ENCODE measurements at places on chromosomes 3 and 15. TPM values are rescaled to one million over a fixed set of nuclear protein-coding genes. Genes with fewer than 3 reads are reported as not detected.
A peak's percentile ranks its signal among the peaks of the same experiment; 100 is the strongest.

- peak; percentile 57 for DNase-seq
These were observed 965 bp downstream of the FLNB start for GRCh38 chr3:58009026-58009748.

The KIF7 gene
- total RNA-seq, result not detected

The CALML4 gene
- total RNA-seq, result 7.0 TPM

DNA sequence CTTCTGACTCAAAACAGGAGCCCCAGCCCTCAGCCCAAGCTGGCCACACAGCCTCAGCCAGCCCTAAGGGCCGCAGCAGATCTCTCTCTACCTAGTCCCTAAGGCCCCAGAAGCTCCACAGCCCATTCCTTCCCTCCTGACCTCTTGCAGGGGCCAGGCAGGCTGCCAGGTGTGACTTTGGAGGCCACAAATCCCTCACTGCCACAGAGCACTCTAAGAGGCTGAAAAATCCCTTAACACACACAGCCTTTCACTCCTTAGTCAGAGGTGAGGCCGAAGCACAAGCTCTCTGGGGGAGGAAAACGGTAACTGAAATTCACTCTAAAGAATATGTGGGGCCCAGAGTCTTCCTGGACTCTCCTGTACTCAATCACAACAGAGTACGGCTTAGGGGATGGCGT is 23.3 kb downstream of the LRRC2 start:
- no peak for DNase-seq

GRCh38 chr3:71130471-71131374 is 452.8 kb downstream of the FOXP1 start:
- DNase-seq, result peak; percentile 81

- DNase-seq, result no peak
These were observed 45.4 kb downstream of the SLC6A1 start for GRCh38 chr3:11037976-11038375.

GRCh38 chr15:77097248-77097721 is 26.4 kb upstream of the TSPAN3 start:
- DNase-seq, result no peak

GRCh38 chr15:60782316-60782715 is 303.4 kb upstream of the ICE2 start:
- DNase-seq, result no peak

The C3orf22 gene
- total RNA-seq, result not detected

DNA sequence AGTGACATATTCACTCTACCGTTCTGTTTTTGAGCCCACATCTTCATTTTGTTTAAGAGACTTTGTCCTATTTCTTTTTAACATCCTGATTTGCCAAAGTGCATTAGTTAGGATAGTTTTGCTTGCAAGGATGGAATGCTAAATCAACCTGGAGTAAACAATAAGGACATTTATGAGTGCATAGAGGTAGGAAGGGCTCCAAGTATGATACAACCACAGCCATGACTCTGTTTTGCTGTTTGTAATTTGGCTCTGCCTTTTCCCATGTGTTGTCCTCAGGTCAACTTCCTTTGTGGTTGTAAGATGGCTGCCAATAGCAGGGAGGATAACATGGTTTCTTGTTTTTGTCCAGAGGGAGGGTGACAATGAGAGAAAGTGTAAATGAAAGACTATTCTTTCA is 66.4 kb upstream of the GOLIM4 start:
- no peak for DNase-seq

The LCTL gene
- not detected for total RNA-seq

GRCh38 chr3:176193032-176193730 is 1004.1 kb downstream of the TBL1XR1 start:
- DNase-seq, result no peak

The SEC22A gene
- 46.3 TPM for total RNA-seq

DNA sequence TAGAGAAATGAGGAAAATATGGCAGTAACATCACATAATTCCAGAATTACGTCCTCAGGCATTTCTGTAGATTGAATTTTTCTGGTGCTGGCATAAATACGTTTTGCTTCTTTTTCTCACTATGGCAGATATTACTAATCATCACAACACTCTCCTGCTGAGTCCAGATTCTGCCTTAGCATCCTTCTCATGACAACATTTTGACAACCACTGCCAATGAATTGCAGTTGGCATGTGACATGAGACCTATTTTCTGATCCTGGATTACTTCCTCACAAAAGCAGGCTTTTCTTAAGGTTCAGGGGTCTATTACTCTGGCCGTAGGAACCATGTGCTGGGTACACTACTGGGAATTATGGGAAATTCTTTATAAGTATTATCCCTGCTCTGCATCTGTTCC is 22.5 kb upstream of the ARL6 start:
- no peak for DNase-seq

The CA12 gene
- total RNA-seq, result not detected

GRCh38 chr15:31494786-31495185 is 168.2 kb downstream of the KLF13 start:
- no peak for DNase-seq

DNA sequence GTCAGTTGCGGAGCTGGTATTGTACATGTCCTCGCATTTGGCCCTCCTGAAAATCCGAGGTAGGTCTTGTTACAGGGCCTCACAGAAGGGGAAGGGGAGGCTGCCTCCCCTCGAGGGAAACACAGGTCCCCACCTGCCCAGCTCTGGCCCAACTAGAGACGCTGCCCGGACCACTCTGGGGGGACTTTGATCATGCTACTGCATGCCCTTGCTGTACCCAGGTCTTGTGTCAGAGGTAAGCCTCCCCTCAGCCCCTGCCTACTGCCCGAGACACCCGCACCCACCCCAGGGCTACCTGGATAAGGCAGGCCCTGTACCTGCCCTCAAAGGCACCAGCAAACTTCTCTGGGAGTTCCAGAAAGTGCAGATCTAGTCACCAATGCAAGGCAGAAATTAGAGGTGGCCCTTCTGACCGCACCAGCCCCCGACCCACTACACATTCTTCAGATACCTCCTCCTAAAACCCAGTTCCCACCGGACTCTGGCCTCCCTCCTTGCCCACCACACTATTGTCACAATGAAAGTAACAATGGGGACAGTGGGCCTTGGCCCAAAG is 981 bp upstream of the SCAP start:
- DNase-seq, result no peak

The PSTPIP1 gene
- 40.4 TPM for total RNA-seq

DNA sequence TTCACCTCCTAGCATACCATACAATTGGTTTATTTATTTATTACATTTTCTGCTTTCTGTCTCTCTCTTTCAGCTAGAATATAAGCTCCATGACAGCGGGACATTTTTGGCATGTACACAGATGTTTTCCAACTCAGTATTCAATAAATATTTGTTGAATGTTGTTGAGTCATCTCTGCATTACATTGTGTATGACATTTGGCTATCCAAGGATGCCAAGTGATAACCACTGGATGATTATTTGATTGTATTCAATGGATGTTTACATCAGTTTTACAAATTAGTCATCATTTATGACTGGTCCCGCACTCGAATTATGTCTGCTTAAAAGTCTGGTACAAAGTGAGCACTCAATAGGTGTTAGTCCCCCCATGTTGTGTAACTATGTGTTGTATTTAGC is 49.5 kb upstream of the STXBP5L start:
- DNase-seq, result no peak

The C3orf49 gene
- not detected for total RNA-seq

The CATSPER2 gene
- total RNA-seq, result 5.1 TPM

GRCh38 chr3:30904996-30905395 is 10.5 kb upstream of the GADL1 start:
- DNase-seq, result no peak

DNA sequence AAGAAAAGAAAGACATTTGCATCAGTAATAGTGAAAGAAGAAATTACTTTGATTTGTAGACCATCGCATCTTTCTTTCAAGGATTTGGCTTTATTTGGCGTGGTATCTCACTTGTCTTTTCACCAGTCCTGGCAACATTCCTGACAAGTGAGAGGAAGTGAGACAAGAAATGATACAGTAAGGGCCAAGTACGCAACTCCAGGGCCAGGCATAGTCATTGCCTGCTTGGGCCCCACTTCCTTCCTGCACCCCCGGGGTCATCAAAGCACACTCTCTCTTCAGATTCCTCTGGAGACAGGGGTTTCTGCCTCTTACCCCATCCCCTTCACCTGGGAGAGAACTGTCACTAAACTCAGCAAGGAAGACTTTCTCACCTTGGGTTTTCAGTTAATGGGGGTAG is 55.1 kb downstream of the CD47 start:
- DNase-seq, result no peak

DNA sequence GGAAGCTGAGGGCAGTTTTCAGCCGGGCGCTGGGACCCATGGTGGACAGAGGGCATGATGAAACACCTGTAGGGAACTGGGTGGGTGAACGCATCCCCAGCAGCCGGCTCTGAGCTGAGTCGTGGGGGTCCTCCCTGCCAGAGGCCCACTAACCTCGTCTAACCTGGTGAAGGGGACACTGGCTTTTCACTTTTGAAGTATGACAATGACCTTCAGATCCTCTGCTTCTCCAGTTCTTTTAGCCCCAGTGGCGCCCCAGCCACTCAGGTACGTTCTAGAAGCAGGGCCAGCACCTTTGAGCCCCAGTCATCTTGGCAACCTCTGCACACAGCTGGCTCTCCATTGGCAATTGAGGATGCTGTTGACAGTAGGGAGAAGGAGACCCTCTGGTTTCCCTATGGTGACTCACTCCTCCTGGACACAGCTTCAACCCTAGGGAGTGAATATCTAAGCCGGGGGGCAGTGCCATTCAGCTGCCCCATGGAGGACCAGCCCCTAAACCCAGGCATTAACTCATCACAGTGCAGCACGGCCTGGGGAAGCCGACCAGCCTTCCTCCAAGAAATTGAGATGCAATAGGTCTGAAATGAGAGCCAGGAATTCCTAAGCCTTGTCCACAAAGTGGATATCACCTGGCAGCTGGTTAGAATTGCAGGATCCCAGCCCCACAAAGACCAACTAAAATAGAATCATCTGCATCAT is 46.1 kb downstream of the CMTM6 start:
- no peak for DNase-seq

GRCh38 chr15:63719281-63719680 is 114.5 kb downstream of the HERC1 start:
- DNase-seq, result no peak

GRCh38 chr15:48096813-48097212 is 24.0 kb upstream of the SLC24A5 start:
- no peak for DNase-seq

DNA sequence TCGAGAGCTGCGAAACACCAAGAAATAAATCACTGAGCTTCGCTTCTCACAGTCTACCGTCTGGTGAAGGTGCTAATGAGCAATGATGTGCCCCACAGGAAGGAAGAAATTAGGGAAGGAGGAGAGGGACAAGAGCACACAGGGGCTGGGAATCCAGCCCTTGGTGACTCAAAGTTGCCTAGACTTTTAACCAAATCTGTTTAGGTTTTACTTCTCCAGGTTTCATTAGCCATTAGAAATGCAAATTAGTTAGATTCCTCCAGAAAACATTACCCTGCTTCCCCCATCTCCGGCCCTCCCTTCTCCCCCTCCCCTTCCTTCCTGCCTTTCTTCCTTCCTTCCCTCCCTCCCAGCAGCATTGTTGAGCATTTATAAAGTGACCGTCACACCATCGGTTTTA is 59.3 kb upstream of the UBE2E1 start:
- DNase-seq, result no peak

The WDR73 gene
- 35.7 TPM for total RNA-seq

The CYP1A1 gene
- total RNA-seq, result not detected

The SCAANT1 gene
- total RNA-seq, result not detected

GRCh38 chr3:13323822-13324221 is 96.3 kb downstream of the NUP210 start:
- DNase-seq, result no peak

GRCh38 chr3:53422954-53423698 is 71.3 kb upstream of the CACNA1D start:
- no peak for DNase-seq
